Anterior cingulate cortex (tissue), 58 donors: ENCODE measurements at places on chromosomes 4 and X.

DNA sequence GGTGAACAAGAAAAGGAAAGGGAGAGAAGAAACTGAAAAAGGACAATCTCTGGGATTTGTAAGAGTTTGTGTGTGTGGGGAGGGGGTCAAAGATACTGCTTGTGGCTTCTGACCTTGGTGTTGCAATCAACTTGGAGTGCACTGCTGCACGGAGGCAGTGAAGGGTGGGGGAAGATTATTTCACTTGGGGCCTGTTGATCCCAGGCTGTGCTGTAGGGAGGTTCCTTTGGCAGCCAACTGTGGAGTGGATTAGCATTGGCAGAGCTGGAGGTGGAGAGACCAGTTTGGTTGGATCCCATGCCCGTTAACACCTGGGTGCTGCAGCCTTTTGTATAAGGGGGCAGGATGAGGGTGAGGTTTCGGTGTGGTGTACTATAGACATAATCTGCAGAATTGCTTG is 38.2 kb downstream of the AFF1 start:
- DNase-seq = no peak

DNA sequence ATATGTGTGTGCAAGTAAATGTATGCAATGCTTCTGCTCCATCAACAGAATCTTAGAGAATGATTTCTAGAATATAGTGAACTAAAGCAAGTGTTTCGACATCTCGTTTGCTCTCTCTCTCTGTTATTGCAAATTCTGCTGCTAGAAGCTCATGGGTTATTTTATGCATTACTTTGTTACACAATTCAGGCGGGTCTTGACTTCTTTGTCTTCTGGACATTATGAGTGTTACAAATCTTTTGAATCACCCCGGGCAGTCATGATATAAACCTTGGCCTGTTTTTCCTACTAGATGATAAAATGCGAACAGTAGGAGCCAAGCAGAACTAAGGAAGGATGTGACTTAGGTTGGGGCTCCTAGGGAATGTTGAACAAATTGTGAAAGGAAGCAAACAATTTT is 166.4 kb upstream of the SFRP2 start:
- no peak for DNase-seq

GRCh38 chr4:152587127-152587526 is 51.2 kb upstream of the FBXW7 start:
- DNase-seq = no peak

GRCh38 chr4:158768555-158769174 is at the start of gene FNIP2:
FNIP2 (plus strand) TSS chr4:158769026; CDS start chr4:158769213, 187 bp downstream.
- peak; percentile 73 for DNase-seq

GRCh38 chr4:70364002-70364401 is 3.4 kb downstream of the SMR3A start:
- no peak for DNase-seq
